Daoy (cell line): ENCODE measurements at places on chromosomes 7 and 10.

DNA sequence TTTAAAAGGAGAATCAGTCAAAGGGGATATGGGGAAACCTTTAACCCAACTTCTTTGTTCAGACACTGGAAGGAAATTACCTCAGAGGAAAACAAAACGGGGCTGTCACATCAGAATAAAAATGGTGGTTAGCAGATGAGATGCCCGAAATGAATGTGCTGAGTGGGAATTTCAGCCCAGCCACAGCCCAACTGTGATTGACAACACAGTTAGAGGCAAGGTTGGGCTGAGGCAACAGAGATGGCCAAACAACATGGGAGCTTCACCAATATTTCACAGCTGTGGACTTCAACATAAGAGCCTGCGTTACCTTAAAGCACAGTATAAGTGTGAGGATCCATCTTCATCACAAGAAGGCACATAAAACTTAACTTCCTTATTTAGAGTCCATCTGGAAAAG, 133.5 kb upstream of the PTPRZ1 start:
- DNase-seq = peak; percentile 6

DNA sequence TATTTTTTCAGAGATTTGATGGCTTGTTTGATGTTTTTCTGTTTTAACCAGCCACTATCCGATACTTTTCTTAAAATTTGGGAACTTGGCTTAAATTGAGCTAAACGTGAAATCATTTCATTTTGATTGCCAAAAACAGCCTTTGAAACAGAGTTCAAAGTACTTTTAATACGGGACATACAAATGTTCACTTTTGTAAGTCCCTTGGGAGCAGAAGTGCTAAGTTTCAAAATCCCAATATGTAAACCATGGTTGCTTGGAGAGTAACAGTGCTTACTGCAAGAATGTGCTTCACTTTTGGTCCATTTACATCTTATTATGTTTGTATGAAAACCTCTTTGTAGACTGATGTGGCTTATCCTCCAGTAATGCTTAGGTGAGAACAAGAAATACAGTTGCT, 10.9 kb downstream of the PNPLA8 start:
- DNase-seq = no peak

DNA sequence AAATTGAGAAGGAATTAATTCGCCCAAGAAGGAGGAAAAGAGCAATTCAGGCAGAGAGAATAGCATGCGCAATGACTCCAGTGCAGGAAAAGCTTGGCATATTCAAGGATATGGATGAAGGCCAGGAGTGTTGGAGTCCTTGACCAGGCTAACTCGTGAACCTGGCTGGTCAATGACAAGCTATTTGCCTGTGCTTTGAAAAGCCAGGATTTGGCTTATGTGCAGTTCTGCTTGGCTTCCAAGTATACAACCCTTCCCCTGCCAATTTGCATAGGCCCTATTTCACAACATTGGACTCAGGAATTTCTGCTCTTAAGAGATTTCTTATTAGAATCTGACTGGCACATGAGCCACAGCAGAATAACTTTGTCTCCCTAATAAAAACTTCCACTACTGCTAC, 72.3 kb upstream of the SP8 start:
- DNase-seq = no peak

- peak; percentile 38 for DNase-seq
Measured at GRCh38 chr7:42340436-42340835, 103.4 kb upstream of the GLI3 start.

- peak; percentile 31 for DNase-seq
Measured at GRCh38 chr7:108613147-108613948, 43.7 kb downstream of the DNAJB9 start.

DNA sequence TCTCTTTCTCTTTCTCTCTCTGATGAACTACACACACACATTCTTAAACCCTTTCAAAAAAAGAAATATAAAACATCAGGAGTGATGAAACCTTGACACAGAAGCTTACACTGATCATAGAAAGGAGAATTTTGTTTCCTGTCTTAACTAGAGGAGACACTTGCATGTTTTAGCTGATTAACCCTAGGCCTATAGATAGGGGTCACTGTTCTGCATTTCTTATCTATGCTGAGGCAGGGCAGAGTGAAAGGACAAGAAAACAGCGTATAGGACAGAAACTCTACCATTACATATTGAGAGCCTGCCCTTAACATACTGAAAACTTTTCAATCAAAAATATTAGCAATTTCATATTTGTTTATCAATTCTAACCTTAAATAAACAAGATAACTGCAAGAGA, 680.6 kb upstream of the MBL2 start:
- DNase-seq = no peak

GRCh38 chr10:79420974-79421688, 24.3 kb downstream of the ZCCHC24 start:
- no peak for DNase-seq

DNA sequence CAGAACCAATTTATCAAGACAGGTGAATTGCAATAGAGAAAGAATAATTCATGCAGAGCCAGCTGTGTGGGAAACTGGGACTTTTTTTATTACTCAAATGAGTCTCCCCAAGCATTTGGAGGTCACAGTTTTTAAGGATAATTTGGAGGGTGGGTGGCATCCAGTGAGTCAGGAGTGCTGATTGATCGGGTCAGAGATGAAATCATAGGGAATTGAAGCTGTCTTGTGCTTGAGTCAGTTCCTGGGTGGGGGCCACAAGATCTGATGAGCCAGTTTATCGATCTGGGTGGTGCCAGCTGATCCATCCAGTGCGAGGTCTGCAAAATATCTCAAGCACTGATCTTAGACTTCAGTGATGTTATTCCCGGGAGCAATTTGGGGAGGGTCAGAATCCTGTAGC, 9.9 kb upstream of the MYO1G start:
- no peak for DNase-seq

- DNase-seq = no peak
Measured at GRCh38 chr7:974172-974571, 1.2 kb downstream of the COX19 start.

- DNase-seq = no peak
Measured at GRCh38 chr7:28700096-28700495, 258.0 kb downstream of the TRIL start.

- DNase-seq = no peak
Measured at GRCh38 chr7:25978466-25978865, 173.5 kb upstream of the NFE2L3 start.

GRCh38 chr7:38817526-38817925, 91.5 kb downstream of the VPS41 start:
- no peak for DNase-seq

DNA sequence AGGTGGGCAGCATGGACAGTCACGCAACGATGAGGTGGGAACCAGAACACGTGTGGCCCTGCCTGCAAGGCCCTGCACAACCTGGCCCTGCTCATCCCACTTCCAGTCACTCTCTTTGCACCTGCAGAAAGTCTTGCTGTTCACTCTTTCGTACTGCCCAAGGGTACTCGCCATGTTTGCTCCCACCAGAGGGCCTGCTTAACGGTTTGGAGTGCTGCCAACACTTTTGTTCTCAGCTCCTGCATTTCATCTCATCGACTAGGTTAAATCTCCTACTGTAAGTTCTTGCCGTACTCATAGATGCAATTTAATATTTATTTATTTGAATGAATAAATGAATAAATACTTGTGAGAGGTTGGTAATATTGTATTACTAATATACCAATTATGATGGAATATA, 315.3 kb downstream of the SDK1 start:
- DNase-seq = no peak

DNA sequence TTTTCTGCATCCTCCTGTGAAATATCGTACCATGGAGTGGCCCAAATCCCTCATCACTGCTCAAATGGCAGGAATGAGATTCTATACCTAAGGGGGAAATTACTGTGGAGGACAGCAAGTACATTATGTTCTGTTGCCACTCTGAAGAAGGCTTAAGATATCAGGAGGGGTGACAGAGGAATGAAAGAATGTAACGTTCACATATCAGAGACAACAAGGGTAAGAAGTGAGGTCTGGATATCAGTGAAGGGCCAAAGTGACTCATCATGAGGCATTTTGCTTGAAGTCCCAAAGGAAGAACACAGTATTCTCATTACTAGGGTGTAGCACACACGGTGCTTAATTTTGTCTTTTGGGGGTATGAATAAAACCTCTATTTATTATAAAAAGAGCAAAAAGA, 71.5 kb upstream of the SLC13A1 start:
- peak; percentile 6 for DNase-seq

DNA sequence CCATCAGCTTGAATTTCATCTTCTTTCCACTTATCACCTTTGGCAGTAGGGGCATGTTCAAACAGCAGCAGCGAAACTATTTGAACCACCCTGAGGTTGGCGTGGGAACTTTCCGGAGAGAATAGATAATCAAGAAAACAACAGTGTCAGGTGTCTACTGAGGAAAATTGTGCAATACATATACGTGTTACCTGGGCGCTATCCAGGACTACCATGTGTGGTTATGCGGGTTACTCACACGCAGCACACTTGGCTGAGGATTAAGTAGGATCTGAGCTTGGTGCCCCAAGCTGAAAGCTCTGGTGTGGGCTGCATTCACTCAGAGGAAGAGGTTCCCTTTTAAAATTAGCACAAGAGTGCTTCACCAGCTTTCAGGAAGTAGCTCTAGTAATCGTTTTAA, 8.8 kb upstream of the ABI1 start:
- peak; percentile 39 for DNase-seq

DNA sequence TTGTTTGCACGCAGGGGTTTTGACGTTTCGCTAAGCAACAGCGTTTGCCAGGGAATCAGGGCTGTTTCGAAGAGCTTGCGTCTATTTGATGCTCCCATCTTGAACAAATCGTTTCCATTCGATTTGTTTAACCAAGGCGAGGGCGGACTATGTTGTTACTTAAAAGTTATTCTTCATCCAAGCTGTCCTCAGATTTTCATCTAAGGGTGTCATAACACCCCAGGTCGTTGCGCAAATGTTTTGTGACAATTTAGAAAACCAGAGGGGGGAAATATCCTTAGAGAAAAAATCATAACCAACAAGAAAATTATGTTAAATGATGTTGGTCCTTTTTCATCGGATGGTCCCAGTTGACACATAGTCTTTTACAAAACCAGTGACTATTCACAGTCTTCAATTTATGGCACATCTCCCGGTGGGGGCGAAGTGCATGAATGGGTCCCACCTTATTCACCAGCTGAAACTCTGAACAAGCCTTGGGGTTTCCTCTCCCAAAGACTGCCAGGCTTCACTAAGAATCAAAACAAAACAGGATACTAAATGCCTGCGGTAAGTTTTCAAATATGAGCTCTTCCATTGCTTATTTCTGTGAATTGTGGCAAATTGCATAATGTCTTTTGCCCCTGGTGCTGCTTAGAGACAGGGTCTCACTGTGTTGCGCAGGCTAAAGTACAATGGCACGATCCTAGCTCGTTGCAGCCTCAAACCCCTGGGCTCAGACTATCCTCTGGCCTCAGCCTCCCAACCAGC, 109.9 kb downstream of the REEP3 start:
- DNase-seq = no peak

DNA sequence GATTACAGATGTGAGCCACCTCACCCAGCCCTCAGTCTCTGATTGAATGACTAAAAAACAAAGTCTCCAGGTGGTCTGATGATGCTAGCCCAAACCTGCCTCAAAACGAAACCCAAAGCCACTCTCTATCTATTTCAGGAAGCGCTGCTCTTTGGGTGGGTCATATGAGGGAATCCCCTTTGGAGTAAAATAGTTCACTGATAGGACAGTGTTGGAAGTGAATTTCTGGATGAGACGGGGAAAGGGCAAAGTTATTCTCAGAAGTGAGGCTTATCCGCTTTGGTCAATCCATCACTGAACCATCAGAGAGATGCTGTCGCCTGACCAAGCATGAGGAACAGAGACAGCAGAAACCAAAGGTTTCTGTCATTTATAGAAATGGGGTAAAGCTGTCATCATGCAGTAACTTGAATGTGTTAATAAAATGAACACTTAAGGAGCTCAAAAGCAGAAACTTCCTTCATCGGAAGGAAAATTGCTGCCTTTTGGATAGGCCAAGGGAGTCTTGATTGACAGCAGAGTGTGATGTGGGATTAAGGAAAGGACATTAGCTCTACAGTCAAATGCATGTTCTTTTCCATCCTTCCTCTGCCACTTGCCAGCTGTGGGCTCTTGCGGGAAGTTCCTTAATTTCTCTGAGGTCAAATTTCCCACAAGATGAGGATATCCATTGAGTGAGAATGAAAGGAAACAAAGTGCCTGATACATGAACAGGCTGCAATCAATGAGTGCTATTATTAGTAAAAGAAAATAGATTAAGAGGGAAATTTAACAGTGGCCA, 64.9 kb upstream of the C1QL3 start:
- DNase-seq = no peak

DNA sequence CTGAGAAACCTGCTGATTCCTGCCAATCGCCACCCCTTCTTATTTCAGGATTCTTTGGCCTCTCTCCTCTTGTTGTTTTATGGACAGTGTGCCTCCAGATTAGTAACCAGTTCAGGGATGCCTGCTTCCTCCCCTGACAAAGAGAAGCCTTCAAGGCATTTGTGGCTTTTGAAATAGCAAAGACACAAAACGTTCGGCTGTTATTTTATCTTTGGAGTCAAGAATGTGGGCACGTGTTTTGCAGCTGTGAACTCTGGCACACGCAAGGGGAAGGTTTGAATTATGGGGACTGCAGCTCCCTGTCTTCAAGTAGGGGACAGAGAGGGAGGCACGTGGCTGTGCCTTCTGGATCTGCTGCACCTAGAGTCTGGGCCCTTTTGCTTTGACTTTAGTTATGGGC, 157.9 kb upstream of the GRB10 start:
- DNase-seq = peak; percentile 48
